ENCODE measurements at places on chromosomes 12 and 14. TPM values are rescaled to one million over a fixed set of nuclear protein-coding genes. Genes with fewer than 3 reads are reported as not detected.
A peak's percentile ranks its signal among the peaks of the same experiment; 100 is the strongest.

Gene FAM186B
- 0.16 TPM for total RNA-seq

DNA sequence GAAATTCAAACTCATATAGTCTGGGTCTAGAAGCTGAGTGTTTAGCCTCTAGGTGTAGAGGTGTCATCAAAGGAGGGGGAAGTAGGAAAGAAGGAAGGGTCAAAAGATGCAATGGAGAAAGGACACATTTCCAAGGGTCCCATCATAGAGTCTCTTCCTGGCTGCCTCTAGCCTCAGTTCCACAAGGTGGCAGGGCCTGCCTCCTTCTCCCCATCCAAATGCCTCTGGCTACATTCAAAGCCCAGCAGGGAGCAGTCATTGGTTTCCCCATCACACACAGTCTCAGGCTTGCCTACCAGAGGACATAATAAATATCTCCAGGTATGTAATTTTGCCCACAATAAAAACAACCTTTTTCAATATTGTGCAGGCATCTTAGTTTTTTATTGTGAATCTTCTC lies 2.1 kb upstream of the CCT2 start:
- DNase-seq: no peak

Gene NEUROD4
- not detected for total RNA-seq

GRCh38 chr14:87971010-87971409 lies 22.0 kb downstream of the GALC start:
- no peak for DNase-seq

DNA sequence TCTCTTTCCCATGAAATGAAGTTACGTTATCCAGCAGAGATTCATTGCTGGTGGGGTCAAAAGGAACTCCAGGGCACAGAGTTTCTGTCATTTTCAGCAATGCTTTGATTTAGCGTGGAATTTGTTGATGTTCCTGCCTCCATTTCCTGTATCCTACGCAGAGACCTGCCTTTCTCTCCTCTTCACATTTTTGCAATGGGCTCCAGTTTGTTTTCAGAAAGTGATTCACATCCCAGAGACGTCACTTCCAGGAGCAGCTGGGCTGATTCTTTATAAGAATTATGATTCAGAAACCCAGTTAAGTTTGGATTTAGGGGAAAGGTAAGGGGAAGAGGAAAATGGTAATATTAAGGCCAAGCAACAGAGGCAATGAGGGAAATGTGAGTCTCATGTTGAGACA lies 11.6 kb downstream of the RNASE10 start:
- no peak for DNase-seq

GRCh38 chr14:63438065-63438757 lies 105.0 kb downstream of the PPP2R5E start:
- DNase-seq: peak; percentile 85
